Brain microvascular endothelial cell (primary cell): ENCODE measurements at places on chromosomes 3 and 15.
A peak's percentile ranks its signal among the peaks of the same experiment; 100 is the strongest.

DNA sequence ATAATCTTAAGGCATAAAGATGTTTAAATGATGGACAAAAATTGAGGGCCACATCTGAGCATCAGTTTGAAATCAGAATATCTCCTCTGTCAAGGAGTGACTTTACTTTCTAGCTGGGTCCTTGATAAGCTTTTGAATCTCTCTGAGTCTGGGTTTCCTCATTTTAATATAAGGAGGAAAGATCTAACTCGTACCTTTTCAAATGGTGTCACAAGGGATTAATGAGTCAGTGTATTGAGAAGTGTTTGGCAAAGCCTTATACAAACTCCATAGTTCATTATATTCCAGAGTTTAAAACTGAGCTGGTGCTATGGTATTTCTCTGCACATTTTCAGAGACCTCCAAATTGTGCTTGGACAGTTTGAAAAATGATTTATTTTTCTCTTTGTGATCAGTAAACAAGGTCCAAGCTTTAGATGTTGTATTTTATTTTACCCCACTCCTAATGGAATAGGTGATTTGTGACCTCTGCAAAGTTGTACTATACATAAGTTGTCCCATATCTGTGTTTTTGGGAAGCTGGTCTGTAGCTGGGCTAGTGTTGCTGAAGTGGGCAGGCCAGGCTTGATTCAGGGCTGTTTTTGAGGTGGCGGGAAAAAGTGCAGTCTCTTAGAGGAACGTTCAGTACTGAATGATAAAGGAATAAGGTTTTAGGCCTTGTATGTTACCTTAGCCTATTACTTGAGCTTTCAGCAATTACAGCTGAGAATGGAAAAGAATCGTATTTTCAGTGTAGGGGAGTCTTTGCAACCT is 5.6 kb downstream of the FNDC3B start:
- DNase-seq, result no peak

DNA sequence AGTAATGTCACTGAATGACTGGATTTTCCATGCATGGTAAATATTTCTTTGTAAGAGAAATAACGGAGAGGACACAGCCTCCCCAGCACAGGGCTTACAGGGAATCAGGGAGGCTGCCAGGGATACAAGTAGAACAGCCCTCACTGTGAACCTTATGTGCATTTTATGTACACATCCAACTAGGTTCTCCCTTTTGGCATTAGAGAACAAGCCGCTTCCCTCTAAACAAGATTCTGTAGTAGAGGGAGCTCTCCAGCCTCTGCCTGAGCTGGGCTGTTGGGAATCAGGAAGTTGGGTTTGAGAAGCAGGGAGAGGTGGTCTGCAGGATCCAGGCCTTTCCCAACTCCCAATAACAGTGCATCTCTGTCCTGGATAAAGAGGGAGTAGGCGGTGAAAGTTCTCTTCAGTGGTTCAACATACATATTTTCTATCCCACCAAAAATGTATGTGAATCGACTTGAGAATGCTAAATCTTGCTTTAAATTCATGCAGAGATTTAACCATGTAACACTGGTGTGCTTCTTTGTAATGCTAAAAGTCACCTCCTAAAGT is 83.7 kb downstream of the ARNT2 start:
- DNase-seq, result no peak

DNA sequence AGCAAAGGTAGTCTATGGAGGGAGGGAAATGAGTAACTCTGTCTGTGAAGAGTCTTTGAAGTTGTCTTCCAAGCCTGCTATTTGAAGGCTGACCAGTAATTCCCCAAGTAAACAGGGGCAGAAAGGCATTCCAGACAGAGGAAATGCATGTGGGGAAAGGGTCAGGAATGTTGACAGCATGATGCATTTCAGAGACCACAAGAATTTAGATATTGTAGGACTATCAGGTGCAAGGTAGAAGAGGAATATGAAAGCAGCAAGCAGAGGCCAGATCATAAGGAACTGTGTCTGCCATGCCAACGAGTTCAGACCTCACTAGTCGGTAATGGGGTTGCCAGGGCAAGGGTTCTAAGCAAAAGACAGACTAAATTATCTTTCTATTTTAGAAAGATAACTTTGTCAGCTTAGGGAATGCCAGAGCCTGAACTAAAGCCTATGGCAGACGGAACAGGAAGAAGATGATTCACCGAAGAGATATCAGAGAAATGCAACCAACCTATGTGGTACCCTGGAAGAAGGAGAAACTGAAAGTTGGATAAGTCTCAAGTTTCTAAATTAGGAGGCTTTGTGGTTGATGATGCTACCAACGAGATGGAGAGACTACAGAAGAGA is 327.0 kb upstream of the RORA start:
- peak; percentile 79 for DNase-seq

DNA sequence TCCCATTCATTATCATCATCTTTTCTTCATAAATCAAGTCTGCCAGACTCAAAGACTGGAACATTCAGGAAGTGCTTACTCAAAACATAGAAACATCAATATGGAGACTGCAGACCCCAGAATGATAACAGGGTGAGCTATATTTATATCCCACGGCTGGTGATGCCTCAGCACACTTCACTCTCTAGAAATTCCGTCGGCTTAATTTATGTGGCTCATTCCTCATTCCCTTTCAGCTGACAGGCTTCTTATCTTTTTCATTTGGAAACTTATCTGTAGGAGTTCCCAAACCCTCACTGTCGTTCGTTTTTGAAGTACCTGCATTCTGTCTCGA is 45.5 kb downstream of the RFTN1 start:
- DNase-seq, result no peak

DNA sequence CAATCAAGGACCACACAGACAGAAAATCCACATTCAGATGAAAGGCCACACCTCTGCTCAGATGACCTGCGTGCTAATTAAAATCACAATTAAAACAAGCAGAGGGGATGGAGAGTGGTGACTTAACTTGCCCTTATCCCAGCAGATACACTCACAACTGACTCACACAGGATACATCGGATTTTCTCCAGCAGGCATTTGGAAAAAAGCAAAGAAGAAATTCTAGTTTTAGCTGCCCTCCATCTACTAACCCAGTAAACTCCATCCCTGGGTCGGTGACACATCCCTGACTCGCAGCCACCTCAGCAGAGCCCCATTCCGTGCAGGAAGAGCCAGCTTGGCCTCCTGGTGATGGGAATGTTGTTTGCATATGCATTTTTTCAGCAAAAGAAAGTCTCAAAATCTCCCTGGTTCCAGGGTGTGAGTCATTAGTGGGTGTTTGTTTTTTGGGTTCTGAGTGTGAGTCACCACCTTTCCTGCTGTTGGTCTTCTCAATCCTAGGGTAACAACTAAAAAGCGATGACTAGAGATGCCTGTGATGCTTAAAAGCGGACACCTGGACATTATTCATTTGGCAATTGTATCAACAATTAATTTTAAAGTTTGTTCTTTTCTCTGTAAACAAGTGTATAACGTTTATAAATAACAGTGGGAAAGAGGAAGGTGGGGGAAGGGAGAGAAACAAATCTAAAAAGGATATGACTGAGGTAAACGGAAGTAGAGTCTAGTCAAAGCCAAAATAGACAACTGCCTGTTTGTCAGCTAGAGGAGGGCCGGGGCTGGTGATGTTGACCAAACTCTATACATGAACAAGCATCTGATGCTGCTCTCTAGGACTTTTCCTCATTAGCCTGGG is 49.8 kb upstream of the SLC4A7 start:
- peak; percentile 97 for DNase-seq

- DNase-seq, result peak; percentile 66
Observed at GRCh38 chr3:11185564-11186317, 31.4 kb downstream of the HRH1 start.

GRCh38 chr15:53759411-53759931 is at the start of gene WDR72:
Gene WDR72, minus strand, starts transcription at chr15:53759663. Its CDS starts 26,514 bp downstream, at chr15:53733149.
- DNase-seq, result no peak

DNA sequence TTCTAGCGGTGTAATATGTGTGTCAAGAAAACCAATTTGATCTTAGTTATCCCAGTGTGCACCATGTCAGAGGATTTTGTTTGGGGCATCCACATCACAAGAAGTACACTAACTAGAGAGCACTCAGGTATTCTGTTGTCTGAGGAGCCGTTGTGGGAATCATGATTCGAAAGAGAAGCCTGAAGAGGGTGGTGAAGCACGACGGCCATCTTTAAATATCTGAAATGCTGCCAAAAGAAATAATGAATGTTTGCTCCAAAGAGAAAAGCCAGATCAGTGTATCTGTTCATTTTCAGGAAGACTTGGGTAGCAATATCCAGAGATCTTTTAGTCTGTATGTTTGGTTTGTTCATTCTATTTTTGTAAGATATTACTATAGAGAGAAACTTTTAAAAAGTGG is 180.7 kb downstream of the KLHL25 start:
- DNase-seq, result no peak

GRCh38 chr3:50288387-50289007 is 3.7 kb downstream of the IFRD2 start:
- no peak for DNase-seq

DNA sequence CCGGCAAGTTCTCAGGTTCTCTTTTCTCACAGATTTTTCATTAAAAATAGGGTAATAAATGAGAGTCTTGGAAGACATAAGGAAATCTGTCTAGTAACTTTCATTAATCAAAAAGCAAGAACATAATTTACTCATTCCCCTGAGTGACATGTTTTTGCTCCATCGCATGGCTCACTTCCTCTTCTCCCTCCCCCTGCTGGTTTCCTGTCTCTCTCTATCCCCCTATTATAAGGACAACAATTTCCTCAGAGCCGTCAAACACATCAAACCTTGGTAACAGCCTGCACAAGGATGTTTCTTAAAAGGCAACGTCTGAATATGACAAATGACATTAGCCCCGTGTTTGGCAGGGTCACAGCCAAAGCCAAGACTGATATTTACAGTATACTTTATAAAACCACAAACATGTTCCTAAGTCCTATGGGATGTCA is 1149.6 kb downstream of the IGSF11 start:
- no peak for DNase-seq

DNA sequence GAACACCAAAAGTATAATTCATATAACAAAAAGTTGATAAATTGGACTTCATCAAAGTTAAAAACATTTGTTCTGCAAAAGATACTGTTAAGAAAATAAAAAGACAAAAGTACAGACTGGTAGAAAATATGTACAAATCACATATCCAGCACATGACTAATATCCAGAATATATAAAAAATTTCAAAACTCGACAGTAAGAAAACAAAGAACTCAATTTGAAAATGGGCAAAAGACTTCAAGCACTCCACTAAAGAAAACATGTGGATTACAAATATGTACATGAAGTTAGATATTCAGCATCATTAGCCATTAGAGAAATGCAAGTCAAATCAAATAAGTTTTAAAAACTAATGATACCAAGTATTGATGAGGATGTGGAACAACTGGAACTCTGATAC is 6.7 kb downstream of the GK5 start:
- no peak for DNase-seq

GRCh38 chr3:171218069-171218468 is 191.5 kb upstream of the SLC2A2 start:
- no peak for DNase-seq

DNA sequence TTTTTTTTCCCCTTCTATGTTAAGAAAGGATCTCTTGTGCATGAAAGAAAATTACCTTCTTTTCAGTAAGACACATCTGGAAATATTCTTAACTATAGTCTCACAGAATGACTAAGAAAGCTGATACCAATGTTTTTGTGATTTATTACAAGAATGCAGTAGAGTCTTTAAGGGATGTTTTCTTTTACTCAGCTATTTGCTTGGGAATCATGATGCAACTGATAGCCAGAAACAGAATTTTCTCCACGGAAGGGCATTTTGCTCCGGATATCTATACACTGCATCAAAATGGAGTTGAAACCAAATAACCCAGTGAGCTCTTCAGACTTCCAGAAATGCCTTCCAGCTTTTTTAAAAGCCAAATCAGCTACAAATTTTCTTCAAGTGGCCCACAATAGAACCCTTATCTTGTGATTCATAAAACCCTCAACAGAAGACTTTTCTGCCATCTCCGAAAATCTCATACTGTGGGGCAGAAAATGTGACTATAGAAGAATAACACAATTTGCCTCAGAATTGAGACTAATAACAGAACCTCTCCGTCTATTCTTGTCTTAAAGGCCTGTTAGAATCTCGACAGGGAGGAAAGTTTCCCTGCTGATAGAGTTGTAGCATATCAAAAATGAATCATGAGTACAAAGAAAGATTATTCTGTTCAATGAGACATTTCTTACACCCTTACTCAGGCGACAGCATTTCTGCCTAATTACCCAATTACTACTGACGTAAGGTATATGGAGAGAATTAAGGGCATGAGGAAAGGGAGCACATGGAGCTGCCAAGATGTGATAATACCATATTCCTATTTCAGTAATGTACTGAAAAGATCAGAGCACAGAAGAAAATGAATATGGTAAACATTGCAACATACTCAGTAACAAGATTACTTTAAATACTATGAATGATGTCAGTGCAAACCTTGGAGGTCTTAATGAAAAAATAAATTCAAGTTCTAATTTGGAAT is 900.1 kb downstream of the ROBO1 start:
- peak; percentile 60 for DNase-seq

GRCh38 chr3:65836047-65836446 is 202.7 kb downstream of the MAGI1 start:
- DNase-seq, result no peak

- no peak for DNase-seq
Observed at GRCh38 chr3:169836078-169836941, 23.6 kb upstream of the LRRC34 start.

GRCh38 chr3:142152384-142152783 is 3.0 kb upstream of the TFDP2 start:
- DNase-seq, result no peak

- no peak for DNase-seq
Observed at GRCh38 chr15:88956263-88956662, 43.1 kb upstream of the MFGE8 start.
